ENCODE measurements at places on chromosomes 1 and 21.

GRCh38 chr1:203215573-203215972 lies 13.9 kb downstream of the CHIT1 start:
- no peak for DNase-seq

GRCh38 chr1:4124631-4125145 lies 224.6 kb upstream of the C1orf174 start:
- no peak for DNase-seq

DNA sequence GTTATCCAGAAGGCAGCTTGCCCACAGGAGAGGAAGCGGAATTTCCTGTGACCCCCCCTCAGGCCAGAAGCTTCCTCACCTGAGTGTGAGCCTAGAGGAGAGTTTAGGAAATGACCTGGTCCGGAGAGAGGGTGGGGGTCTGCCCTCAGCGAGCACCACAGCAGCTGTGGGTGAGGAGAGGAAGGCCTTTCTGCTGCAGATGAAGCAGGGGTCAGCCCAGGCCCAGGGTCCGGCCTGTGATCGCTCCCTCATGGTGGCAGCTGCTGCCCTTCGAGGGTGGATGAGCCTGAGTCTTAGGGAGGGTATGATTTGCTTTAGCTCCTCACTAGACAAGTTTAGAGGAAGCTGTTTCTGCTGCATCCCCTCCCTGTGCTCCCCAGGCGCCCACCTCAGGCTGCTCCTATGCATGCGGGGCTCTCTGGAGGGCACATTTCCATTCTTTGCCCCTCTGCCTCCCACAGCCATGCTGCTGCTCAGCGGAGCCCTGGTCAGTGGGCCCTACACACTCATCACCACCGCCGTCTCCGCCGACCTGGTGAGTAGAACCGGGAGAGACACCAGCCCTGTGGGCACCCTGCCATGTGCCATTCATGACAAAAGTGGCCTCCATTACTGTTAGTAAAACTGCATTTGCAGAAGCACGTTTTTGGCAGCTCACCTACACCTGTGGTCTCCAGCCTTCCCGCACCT lies 53.0 kb downstream of the SLC37A1 start:
- no peak for DNase-seq

DNA sequence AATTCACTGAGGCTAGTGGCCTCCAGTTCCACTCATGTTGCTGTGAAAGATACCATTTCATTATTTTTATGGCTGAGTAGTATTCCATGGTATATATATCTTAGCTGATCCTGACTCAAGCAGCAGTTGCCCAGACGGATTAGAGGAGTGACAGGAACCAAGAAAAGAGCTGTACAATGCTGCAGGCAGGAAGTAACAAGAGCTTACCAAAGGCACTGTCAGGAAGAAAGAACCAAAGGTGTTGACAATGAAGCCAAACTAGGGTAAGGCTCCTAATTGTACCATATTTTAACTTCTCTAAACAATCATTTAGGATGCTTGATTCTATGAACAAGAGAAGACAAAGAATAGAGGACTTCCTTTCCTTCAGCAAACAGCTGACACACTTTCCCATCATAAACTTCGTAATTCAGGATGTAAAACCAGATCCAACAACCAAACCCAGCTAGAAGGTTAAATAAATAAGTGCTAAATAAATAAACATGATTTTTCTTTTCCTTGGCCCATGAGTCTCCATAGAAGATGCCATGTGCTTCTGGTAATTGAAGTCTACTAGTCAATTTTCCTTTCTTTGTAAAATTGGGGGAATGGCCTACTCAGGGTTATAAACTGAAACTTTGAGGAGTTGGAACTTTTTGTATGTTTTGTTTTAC lies 248.2 kb upstream of the SGIP1 start:
- DNase-seq: no peak

GRCh38 chr1:165376041-165376810 lies 19.7 kb upstream of the LMX1A start:
- DNase-seq: peak; percentile 19

- no peak for DNase-seq
Observed at GRCh38 chr21:40766381-40766780, 80.6 kb downstream of the DSCAM start.

- DNase-seq: no peak
Observed at GRCh38 chr1:210776712-210777111, 357.2 kb downstream of the KCNH1 start.

DNA sequence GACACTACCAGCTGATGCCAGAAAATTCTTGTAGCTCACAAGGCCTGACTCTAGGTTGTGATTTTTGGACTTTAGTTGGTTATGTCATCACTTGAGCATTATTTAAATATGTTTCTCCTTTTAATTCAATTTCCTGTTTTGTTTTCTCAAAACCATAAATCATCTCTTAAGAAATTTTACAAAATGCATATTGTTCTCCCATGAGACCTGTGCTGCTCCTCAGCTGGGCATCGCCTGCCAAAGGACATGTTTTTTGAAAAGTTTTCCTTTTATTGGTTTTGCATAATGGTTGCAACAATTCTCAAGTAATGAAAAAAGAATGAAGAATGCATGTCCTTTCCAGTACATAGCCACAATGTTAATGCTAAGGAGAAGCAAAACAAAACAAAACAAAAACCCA lies 204.7 kb upstream of the LYPLAL1 start:
- no peak for DNase-seq
